CD4-positive, alpha-beta T cell treated with Interleukin-15 for 4 hours (primary cell): ENCODE measurements at places on chromosomes 2 and 18.

DNA sequence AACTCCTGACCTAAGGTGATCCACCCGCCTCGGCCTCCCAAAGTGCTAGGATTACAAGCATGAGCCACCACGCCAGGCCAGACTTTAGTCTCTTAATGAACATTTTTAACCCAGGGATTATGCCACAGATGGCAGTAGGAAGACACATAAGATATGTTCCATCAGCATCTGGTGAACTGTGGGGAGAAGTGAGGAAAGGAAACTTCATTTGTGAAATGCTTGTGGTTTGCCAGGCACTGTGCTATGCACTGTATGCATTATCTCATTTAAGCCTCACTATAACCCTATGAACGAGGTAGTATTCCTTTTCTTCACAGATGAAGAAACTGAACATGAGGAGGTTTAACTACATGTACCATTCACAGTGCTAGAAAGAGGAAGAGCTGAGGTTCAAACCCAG is 29.3 kb downstream of the PTRHD1 start:
- DNase-seq = no peak

DNA sequence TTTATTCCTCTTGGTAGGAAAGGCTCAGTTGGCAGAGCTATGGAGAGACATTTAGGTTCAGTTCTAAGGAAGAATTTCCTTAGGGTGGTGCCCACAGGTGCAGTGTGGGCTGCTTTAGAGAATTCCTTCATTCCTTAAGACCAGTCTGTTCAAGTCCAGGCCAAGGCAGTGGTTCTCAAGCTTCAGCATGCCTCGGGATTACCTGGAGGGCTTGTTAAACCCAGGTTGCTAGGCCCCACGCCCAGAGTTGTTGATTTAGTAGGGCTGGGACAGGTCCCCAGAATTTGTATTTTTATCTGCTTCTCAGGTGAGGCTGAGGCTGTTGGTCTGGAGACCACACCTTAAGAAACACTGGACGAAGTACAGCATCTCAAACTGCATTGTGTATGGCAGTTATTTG is 68.9 kb downstream of the CERS6 start:
- no peak for DNase-seq

DNA sequence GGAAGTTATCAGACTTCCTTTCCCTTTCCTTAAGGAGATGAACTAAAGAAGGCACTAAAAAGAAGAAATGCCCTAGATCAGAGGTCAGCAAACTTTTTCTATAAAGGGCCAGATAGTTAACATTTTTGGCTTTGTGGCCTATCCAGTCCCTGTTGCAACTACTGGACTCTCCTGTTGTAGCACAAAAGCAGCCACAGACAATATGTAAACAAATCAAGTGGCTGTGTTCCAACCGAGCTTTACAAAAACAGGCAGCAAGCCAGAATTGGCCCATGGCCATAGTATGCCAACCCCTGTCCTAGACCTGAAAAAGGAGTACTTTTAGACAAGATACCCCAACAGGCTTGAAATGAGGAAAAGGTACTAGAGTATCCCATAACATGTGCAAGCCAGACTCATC is 10.9 kb downstream of the NHEJ1 start:
- no peak for DNase-seq

GRCh38 chr18:35861367-35862118 is 110.9 kb upstream of the RMP24 start:
- no peak for DNase-seq
